ENCODE measurements at places on chromosomes 4 and X.

DNA sequence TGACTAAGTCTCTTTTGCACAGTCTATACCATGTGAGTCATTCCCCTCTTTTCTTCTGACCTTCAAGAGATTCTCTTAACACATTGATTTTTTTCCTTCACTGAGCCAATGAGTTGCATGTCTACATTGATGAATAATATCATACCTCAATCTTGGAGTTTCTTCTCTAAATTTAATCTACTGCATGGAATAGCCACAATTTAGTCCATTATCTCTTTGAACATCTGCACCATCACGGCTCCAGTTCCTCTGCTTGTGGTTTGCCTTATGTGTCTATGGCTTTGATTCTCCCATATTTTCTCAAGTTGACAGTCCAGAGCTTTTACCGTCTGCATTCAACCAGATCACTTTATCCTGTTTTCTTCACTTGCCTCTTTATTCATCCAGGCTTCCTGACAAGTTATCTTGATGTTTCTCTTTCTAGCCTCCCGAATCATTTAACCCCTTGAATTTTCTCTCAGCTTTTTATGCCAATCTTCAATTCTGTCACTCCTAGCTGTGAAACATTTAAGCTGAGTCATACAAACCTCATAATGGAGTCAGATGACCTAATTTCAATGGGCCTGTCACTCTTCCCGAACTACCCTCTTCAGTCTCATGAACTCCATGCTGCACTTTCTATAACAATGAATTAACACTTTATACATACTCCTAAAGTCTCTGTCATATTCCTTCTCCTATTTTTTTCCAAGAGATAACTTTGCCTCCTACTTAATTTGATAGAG lies 222.3 kb downstream of the CPE start:
- no peak for DNase-seq

GRCh38 chr4:36159208-36159607 lies 85.1 kb downstream of the ARAP2 start:
- DNase-seq, result no peak

DNA sequence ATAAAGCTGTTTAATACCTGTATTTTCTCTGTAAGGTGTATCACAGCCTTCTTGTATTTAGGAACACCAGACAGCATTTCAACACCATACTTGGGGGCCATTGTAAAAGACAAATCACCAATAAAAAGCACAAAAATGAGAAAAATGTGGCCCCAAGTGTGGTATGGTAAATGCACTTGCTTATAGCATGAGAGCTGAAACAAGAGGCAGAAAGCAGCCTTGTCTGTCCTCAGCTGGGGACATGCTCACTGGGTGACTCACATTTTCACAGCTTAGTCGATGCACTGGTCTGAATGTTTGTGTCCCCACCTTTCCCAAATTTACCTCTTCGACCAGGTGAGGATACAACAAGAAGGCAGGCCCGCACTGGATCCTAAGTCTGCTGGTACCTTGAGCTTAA lies 639.7 kb upstream of the AGA start:
- no peak for DNase-seq

DNA sequence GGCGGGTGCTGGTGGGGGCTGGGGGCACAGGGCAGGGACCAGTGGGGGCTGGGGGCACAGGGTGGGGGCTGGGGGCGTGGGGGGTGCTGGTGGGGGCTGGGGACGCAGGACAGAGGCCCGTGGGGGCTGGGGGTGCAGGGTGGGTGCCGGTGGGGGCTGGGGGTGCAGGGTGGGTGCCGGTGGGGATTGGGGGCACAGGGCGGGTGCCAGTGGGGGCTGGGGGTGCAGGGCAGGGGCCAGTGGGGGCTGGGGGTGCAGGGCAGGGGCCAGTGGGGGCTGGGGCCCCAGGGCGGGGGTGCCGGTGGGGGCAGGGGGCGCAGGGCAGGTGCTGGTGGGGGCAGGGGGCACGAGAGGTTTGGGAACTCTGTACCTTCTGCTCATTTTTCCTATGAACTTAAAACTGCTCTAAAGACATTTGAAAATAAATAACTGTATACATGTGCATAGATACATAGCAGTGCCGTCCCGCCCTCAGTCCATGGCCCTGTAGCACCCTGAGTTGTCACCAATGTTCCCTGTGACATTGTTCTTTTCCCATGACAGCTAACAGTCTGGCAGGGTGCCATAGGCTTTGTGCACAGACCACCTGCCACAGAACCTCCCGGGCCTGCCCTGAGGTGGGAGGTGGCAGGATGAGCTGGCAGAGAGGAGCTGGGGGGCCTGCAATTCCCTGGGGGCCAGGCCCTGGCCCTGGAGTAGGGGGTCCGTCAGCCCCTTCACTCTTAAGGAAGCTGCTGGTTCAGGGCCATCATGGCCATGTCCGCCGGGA lies 35.6 kb upstream of the ADRA2C start:
- no peak for DNase-seq

- DNase-seq, result no peak
Measured at GRCh38 chr4:125522992-125523391, 208.2 kb downstream of the FAT4 start.

- DNase-seq, result no peak
Measured at GRCh38 chr4:1357356-1358248, 10.6 kb downstream of the UVSSA start.

DNA sequence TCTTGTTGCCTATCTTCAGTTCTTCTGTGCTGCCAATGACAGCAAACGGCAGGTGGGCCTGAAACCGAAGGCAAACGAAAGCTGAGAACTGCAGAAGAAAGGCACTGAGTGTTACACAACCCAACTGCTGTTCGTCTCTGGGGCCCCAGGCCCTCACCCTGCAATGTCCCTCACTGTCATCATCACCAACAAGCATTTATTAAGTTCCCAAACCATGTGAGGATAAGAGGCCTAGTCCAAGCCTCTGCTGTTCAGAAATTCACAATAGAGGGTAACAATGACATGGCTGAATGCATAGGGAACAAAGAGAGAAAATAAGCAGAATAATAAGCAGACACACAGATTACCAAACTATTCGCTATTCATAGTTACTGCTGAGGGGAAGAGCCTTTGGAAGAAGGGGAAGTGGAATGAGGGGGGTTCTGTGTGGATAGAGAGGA lies 34.5 kb upstream of the NKRF start:
- no peak for DNase-seq

DNA sequence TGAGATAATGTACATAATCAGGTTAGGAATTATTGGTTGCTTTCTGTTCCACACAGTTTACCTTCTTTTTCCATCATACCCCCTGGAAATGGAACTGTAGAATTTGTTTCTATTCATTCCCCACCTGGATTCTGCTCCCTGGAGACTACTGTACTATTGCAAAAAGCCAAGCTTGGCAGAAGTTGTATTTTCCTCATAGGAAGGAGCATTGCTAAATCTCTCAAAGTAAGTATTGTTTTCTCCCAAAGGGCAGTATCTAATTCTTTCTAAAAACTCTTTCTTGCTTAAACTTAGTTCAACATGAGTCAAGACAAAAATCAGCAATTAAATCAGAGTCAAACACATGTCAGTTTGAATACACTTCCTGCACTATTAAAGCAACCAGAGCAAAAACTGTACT lies 136.2 kb downstream of the CDS1 start:
- DNase-seq, result no peak

GRCh38 chr4:20193141-20193936 lies 58.4 kb upstream of the SLIT2 start:
- no peak for DNase-seq

GRCh38 chrX:25442499-25442898 lies 426.7 kb upstream of the ARX start:
- no peak for DNase-seq

DNA sequence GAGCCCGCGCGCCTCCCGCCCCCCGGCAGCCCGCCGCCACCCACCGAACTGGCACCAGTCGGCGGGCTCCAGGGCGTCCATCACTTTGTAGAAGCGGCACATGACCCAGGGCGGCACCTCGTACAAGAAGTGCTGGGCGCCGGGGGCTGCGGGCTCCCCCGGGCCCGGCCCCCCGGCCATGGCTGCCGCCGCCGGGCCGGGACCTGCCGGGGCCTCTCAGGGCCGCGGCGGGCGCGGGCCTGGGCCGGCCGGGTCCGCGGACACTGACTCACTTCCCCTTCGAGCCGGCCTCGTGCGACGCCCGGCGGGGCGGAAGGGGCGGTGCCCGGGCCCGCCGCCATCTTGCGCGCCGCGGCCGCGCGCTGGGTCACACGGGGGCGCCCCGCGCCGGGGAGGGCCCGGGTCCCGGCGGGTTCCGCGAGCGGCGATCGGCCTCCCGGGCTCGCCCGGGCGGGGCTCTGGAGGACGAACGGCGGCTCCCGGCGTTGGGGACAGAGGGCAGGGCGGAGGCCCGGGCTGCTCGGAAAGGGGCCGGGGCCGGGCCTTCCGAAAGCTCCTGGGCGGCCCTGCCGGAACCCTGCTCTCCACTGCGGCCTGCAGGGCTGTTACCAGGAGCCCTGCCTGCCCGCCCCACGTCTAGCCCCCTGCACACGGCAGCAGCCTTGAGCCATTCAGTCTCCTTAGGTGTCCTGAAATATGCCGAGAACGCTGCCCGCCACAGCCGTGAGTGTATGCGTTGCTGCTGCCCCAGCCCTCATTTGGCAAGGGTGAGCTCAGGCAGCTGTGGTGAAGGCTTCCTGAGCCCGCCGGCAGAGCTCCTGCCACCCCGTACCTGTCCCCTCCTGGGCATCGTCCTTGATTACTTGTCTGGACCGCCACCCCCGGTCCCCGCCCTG lies at the start of gene IRAK1:
IRAK1 (minus strand) TSS at position 270 of the 896 bp plus-strand sequence; CDS start at position 180, 90 bp downstream.
- peak; percentile 31 for DNase-seq

DNA sequence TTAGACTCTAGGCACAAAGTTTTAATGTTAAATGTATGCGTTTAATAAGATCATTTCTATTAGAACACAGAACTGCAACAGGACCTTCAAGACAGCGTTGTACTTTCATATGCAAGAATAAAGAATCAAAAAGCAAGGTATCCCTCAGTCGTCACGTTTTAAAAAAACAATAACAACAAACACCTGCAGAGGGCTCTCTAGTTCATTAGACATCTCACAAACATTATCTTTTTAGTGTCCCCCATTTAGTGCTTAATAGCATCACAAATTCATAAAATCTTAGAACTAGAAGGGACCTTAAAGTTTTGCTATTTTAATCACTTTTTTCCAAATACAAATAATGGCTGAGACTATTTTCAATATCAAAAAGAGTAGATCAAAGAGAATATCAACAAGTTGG lies 236.6 kb downstream of the DCHS2 start:
- no peak for DNase-seq

- DNase-seq, result no peak
Measured at GRCh38 chr4:80268936-80269335, 2.5 kb downstream of the FGF5 start.

DNA sequence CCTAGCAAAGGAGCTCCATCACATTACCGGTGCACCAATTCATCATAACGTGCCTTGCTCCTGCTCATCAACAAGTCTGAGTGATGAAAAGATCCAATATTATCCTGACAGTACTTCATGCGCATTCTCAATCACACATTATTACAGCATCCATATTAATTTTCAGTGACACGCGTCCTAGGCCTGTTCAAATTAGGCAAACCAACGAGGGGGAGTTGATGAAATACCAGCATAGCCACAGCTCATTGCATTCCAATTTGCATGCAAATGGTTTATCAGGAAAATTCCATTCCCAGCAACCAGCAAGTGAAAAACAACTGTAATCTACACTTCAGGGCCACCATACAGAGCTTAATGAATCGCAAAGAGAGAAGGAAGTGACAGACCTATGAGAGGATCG lies 236.9 kb downstream of the DCLK2 start:
- no peak for DNase-seq

GRCh38 chrX:144333429-144333828 lies 449.6 kb downstream of the UBE2NL start:
- DNase-seq, result no peak

- DNase-seq, result no peak
Measured at GRCh38 chr4:178480881-178481280, 1038.6 kb upstream of the AGA start.

GRCh38 chr4:166602068-166602467 lies 632.2 kb downstream of the SPOCK3 start:
- DNase-seq, result no peak

- no peak for DNase-seq
Measured at GRCh38 chr4:9867751-9868425, 86.5 kb downstream of the DRD5 start.

GRCh38 chrX:147736045-147736444 lies 175.7 kb upstream of the FMR1 start:
- no peak for DNase-seq

DNA sequence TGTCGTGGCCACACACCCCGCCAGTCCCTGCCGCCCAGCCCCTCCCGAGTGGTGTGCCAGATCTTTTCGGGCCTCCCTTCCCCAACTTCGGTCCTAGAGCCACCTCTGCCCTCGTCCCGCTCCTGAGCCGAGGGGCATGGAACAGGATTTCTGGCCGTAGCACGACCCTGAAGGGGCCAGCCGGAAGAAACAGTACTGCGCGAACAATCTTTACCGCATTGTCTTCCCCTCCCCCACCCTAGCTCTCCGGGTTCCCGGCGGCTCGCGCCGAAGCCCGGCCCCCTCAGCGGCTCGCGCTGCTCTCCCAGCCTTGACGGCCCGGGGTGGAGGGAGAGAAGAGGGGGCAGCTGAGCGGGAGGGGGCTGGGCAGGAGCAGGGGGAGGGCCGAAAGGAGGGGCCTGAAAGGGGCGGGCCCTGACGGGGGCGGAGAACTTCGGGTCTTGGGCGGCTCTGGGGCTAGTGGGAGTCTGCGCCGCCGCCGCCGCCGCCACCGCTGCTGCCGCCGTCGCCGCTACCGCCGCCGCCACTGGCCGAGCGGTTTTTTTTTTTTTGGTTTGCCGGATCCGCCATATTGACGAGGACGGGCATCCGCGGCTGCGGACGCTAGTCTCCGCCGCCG lies at the start of gene USP9X:
USP9X (plus strand) TSS at position 553 of the 619 bp plus-strand sequence. CDS start 38,184 bp downstream, outside the sequence.
- DNase-seq, result peak; percentile 81

DNA sequence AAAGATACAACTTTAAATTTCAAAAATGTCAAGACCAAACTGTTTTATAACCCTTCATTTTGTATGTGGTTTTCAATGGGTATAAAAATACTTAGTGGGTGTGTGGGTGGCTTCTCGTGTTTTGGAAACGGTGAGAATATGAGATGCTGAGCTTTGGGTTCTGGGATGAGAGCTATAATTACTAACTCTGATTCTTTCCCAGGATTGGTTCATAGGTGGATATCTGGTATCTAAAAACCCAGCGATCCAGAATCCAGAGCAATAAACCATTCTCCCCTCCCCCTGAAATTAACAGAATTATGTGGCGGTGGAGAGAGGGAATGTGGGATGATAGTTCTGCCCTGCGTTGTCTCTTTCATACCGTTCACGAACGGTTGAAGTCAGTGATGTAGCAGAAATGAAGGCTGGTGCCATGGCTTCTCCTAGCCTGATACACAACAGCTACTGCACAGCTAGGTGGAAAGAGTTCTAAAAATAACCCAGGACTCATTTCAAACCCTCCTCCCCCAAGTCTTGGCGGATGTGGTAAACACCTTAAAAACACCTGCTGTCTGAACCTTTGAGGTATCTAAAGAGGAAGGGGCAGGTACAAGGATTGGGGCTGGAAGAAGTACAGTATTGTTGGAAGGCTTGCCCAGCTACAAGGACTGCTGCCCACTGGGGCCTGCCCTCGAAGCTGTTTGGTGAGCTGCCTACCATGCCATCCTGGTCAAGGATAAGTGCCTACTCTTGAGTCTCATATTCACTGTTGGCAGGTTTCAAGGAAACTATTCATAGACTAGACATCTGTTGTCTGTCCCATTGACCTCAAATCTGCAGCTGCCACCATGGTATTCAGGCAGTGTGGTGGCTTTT lies 44.5 kb downstream of the SEPTIN11 start:
- peak; percentile 27 for DNase-seq
